ENCODE measurements at places on chromosomes 12 and 14.

DNA sequence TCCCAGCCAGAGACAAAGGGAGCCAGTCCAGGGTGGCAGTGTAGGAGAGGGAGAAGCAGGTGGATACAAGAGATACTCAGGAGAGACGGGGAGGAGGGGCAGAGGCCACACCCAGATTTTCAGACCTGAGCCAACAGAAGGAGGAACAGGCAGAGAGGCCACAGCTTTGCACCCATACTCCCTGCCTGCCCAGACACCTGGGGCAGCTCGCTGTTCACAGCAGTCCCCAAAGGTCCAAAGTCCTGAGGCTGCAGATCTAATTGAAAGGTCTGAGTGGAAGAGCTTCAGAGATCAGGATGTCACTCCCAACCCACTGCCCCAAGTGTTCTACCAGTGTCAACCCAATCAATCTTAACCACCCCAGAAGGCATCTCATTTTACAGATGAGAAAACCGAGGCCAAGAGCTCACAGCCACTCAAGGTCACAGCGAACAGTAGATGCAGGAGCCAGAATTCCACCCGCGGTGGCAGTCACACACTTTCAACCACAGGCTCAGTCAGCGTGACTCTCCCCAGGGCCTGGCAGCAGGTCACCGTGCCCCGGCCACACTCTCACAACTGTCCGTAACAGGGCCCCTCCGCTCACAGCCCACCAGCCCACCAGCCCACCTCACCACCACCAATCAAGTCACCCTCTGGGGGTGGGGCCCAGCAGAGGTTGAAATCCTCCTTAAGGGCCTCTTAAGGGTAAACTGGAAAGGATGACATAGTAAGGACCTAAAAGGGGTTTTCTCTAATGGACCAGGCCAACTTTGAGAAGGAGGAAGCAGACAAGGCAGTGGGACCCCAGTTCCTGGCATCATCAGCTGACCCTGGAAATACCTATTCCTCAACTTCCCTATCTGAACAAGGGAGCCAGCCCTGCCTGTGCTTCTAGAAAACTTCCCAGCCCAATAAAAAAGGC, 33.3 kb downstream of the ACTN1 start:
- no peak for DNase-seq

GRCh38 chr14:106665814-106666213, 1139.4 kb downstream of the TMEM121 start:
- no peak for DNase-seq

DNA sequence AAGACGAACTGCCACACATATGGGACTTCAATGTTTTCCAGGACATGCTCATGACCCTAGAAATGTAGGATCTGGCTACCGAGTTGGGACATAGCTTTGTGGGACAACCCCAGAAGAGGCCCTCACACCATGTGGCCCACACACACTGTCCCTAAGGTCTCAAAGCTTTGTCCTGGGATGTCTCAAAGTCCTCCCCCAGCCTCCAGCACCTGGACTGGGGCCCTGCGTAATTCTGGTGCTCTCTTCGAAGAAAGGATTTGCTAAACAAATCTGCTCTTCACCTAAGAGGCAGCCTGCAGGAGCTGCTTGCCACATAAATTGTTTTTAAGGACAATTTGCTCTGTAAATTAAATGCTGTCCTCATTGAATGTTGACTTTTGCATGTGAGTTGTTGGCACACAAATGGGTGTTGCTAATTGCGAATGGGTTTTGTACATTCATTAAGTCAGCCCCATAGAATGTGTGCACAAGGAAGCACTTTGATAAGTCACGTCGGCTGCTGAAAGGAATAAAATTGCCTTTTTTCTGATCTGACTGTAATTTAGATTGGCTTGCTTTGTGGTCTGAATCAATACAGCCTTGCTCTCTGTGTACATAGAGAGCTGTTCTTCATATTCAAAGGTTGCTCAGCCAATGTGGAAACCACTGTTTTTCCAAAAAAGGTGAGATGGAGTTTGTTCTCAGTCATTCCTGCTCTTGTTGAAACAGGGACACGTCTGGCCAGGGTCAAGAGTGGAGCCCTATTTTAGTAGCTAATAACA, 161.6 kb upstream of the PWP1 start:
- DNase-seq = no peak

DNA sequence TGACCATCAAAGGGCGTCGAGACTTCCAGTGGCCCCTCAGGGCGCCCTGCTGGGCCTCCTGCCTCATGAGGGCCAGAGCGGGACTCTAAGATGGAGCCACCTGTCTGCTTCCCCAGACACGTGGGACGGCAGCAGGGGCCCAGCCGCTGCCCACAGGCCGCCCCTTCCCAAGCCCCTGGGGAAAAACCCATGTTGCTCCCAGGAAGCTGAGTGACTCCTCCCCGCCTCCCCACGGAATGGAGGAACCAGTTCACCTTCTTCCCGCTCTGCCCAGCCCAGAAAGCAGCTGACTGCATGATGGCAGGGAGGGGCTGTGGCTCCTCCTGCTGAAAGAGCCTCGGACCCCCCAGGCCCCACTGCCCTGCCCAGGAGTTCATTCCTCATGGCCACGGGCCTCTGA, 14.9 kb downstream of the RAB35 start:
- DNase-seq = no peak

DNA sequence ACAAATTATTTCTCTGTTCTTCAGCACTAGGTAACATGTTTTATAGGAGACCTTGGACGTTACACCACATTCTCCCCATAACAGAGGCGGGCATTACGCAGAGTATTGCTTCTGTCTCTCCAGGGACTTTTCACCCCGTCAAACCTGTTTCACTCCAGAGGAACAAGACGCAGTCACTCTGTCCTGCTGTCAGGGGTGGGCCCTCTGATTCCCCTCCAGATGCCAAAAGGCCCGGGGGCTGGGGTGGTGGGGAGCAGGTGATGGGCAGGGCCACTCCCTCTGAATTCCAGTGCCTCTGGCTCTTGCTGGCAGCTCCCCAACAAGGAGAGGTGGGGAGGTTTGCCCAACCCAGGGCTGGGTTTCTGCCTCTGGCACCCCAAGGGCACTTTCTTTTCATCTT, 71.9 kb downstream of the NTF3 start:
- DNase-seq = no peak

DNA sequence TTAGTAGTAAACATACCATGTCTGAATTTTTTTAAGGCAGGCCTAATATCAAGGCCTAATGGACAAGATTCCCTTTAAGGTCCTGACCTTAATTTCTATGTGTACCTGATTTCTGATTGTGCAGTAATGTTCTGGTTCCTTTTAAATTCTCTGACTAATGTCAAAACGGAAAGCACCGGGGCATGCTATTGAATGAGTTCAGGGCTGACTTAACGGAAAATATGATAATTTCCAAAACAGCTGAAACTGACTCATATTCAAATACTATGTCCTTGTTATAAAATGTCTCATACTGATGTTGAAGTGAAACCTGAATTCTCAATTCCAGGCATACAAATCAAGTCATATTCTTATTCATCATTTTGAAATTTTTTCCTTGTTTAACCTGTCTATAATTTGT, 6.7 kb downstream of the TAS2R43 start:
- no peak for DNase-seq

DNA sequence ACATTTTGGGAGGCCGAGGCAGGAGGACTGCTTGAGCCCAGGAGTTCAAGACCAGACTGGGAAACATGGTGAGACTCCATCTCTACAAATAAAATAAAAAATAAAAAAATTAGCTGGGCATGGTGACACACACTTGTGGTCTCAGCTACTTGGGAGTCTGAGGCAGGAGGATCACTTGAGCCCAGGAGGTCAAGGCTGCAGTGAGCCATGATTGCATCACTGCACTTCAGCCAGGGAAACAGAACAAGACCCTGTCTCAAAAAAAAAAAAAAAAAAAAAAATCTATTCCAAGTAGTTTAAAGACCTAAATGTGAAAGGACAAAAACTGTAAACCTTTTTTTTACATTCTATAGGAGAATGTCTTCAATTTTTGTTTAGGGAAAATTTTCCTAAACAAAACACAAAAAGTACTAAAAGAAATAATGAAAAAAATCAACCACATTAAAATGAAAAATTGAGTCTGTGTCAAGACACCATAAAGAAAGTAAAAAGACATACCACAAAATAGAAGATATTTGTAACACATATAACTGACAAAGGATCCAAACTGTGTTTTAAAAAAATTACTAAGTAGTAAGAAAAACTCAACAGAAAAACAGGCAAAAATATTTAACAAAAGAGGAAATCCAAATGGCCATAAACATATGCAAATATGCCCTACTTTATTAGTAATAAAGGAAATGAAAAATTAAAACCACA, 17.0 kb downstream of the TMEM116 start:
- no peak for DNase-seq

- no peak for DNase-seq
Observed at GRCh38 chr14:95675486-95675885, 10.7 kb upstream of the TCL1B start.

DNA sequence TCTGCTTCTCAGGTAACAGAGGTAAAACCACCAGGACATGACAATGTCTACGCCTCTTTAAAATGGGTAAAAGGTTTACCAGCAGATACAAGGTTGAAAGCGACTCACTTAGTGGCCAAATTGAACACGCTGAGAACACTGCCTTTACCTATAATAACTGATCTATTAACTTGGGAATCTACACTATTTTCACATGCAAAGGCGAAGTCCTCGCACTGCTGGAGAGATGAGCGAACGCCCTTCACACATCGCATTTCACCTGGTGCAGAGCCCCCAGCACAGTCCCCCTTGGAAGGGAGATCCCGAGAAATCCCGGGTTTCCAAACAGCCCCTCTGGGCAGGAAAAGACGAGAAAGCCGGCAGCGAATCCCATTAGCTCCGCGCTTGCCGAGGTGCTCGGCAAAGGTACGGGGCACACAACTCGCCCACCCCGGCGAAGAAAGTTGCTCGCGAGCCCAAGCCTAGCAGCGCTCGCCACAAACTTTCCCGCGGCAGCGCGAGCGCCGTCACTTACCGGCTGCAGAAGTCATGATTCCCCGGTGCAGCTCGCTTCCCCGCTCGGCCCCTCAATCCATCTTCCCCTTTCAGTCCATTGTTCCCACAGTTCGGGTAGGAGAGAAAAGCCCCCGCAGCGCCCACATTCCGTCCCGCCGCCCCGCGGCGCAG, 423 bp downstream of the FGD6 start:
- no peak for DNase-seq

DNA sequence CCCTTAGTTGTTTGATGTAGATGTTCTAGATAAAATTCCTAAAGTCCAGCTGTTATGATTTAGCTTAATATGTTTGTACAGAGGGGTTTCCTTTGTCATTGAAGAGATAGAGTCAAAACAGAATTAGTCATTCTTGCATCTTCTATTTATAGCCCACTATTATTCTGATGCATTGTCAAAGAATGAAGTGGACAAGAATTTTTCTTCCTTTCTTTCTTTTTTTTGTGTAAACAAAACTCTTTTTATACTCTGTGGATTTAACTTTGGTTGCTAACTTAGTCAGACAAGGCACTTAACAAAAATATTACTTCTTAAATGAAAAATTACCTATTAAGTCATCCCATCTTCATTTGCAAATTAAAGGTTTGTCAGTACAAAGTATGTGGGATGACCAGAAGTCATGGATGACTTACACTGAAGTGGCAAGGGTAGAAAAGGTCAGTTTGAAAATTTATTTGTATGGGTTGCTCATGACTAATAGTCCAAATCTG, 215.6 kb upstream of the DDHD1 start:
- no peak for DNase-seq

DNA sequence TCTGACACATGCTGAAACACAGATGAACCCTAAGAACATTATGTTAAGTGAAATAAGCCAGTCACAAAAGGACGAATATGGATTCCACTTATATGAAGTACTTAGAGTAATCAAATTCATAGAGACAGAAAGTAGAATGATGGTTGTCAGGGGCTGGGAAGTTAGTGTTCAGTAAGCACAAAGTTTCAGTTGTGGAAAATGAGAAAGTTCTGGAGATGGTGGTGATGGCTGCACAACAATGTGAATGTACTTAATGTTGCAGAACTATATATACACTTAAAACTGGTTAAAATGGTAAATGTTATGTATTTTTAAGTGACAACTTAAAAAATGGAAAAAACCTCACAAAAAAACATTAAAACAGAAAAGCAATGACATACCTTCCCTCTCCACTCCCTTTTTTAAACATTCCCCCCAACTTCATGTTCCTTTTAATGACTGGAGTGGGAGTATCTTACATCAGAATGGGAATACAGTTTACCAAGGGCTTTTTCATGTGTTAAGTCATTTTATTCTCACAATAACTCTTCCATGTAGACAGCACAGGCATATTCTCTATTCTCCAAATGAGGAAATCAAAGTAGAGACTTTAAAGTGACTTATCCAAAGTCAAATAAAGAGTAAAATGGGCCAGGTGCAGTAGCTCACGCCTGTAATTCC, 24.0 kb downstream of the BTBD7 start:
- no peak for DNase-seq

DNA sequence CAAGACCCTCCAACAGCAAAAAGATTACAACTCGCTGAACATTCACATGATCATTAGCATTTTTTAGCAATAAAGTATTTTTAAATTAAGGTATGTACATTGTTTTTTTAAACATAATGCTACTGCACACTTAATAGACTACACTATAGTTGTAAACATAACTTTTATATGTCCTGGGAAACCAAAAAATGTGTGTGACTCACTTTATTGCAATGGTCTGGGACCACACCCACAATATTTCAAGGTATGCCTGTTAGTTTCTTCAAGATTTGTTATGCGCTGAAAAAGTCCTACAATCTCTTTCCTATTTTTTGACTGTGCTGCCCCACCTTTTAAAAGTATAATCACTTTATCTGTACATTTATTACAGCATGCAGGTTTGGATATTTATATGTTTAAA, 30.4 kb upstream of the PCNX4 start:
- no peak for DNase-seq

GRCh38 chr12:4881266-4882064, 28.2 kb upstream of the KCNA1 start:
- DNase-seq = no peak

DNA sequence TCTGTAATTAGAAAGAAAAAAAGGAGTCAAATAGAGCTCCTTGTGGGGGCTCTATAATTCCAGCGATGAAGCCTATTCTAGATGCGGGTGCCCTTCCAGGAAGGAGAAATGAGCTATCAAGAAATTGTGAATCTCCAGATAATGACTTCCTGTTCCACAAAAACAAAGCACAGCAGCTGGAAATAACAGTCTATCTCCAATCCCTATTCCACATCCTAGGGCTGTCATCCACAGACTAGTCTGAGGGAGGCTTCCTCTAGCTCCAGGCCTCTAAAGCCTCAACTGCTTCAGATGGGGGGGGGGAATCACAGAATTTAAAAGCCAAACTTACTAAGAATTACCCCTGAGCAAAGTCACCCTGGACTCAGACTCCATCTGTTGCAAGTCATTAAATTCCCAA, 77.4 kb upstream of the GTF2A1 start:
- no peak for DNase-seq

Measured in effector memory CD4-positive, alpha-beta T cell (primary cell).